ENCODE measurements at places on chromosomes 6 and 20.

- no peak for DNase-seq
Observed at GRCh38 chr6:699319-699718, 6.4 kb upstream of the EXOC2 start.

GRCh38 chr6:169266746-169267591 lies 13.3 kb upstream of the THBS2 start:
- no peak for DNase-seq

- DNase-seq, result no peak
Observed at GRCh38 chr6:127182501-127182900, 64.0 kb downstream of the RSPO3 start.

GRCh38 chr20:41352666-41353065 lies 12.0 kb downstream of the LPIN3 start:
- DNase-seq, result no peak

DNA sequence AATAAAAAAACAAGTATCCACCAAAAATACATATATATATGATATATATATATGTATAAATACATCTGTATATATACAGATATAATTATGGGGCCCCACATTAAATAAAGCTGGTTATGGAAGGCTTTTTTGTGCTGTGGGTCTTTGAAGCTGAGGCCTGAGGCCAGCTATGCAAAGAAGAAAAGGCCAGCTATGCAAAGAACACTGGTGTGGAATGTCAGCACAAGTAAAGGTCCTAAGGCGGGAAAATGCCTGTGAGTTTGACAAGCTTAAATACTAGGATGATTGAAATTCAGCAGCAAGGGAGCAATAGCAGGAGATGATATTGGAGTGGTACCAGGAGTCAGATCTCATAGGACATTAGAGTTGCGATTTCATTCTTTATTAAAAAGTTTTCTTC lies 25.2 kb downstream of the ADGRF1 start:
- DNase-seq, result no peak

Data from T-helper 9 cell (primary cell).